ENCODE measurements at places on chromosomes 4 and X. TPM values are rescaled to one million over a fixed set of nuclear protein-coding genes. Genes with fewer than 3 reads are reported as not detected.
A peak's percentile ranks its signal among the peaks of the same experiment; 100 is the strongest.

GRCh38 chr4:157226601-157227000 lies 6.1 kb downstream of the GRIA2 start:
- DNase-seq, result no peak

DNA sequence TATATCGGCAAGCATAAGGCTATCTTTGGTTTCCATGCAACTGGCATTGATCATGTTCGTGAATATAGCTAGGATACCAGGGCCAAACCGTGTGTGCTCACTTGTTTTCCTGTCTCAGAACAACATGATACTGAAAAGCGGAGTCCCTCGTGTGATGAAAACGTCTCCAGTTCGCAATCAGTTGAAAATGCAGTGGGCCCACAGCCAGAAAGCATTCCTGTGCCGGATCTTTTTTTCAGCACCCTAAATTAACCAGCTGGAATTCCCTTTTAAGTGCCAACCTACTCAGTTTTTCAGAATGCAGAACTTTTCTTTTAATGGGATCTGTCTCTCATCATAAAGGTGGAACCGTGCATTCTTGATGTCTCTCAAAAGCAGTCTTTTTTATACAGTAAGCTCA lies 130.8 kb upstream of the FRG1 start:
- DNase-seq, result no peak

DNA sequence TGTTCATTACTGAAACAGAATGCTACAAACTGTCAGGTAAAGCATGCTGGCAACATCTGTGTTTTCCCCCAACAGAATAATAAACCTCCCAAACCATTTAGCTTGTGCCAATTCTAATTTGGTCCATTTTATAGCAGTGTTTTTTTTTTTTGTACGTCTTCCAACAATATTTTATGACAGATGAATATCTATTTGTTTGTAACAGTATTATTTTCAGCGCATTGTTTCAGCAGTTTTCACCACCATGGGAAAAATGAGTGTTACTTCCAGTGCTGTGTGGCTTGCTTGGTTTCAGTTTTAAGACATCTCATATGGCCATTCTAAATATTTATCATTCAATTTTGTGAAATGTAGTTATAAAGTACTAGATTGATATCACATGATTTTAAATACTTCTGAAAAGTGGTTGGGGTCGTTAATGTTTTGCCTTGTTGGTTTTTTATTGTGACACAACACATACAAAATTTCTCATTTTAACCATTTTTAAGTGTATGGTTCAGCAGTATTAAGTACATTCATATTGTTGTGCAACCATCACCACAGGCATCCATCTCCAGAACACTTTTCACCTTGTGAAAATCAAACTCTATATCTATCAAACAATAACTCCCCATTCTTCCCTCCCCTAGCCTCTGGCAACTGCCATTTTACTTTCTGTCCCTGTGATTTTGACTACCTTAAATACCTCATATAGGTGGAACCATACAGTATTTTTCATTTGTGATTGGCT lies 25.6 kb upstream of the TBC1D19 start:
- DNase-seq, result no peak

DNA sequence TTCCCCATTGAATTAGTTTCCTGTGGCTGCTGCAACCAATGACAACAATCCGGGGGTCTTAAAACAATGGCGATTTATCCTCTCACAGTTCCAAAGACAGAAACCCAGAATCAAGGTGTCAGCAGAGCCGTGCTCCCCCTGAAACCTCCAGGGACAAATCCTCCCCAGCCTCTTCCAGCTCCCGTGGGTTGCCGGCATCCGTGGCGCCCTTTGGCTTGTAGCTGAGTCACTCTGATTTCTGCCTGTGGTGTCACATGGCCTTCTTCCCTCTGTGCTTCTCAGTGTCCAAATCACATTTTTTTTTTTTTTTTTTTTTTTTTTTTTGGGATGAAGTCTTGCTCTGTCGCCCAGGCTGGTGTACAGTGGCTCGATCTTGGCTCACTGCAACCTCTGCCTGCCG lies 64.5 kb upstream of the STX18 start:
- DNase-seq, result no peak

DNA sequence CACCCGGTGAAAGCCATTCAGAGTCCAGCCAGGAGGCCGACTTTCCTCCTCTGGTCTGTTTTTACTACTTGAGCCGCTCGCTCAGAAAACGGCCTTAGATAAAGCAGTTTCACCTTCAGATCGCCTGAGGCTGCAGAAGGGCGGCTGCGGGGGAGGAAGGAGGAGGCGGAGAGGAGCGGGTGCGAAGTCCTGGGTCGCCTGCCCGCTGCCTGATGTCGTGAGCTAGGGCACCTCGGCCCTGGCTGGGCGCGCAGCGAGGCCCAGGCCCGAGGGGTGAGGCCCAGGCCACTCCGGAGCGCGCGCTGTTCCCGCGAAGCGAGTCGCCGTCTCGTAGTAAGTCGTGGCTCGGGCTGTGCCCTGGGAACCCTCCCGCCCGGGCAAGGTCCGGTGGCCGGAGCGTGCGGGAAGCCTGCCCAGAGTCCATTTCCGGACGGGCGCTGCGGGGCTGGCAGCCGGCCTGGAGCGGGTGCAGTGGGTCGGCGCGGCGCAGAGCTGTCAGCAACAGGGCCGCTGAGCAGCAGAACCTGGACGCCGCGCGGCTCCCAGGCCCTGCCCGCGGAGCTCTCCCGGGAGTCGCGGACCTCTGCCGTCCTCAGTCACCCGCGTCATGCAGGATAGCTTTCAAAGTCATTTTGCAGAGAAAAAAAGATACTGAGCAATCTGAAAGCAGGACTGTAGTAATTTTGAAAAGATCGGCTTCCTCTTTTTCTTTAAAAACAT lies 18.6 kb downstream of the TRIM2 start:
- peak; percentile 68 for DNase-seq

DNA sequence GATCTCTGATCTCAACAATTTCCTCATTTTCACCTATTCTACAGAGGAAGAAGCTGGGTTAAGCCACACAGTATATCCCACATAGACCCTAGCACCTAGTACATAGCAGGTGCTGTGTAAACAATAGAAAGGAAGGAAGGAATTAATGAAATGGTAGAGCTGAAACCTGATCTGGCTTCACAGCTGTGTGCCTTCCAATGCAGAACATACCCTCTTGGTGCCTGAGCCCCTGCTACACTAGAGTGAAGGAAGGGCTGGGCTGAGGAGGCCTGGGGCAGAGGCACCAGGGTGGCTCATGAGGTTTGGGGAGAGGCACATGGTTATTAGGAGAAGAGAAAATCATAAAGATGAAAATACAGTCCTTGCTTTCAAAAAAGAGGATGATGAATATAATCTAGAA lies 21.3 kb downstream of the LRRC66 start:
- DNase-seq, result no peak

DNA sequence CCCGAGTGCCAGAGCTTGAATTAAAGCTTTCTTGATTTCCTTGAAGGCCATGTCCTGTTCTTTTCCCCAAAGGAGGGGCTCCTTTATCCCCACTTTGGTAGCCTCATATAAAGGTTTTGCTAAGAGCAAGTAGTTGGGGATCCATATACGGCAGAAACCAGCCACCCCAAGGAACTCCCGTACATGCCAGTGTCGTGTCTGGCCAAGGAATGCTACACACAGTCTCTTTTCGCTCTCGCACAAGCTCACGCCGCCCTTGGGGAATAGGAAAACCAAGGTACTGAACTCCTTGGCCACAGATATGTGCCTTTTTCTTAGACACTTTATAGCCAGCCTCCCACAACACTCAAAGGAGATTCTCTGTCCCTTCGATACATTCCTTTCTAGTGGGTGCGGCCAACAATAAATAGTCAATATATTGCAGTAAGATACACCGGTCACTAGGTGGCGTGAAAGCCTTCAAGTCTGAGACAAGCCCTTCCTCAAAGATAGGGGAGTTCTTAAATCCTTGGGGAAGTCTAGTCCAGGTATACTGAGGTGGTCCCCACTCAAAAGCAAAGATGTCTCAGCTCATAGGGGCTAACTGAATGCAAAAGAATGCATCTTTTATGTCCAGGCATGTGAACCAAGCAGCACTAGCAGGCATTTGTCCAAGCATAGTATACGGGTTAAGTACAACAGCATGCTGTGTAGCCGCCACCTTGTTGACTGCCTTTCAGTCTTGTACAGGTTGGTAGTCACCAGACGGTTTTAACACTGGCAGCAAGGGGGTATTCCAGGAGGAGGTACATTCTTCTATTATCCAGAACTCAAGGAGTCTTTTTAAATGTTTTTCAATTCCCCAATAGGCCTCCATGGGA lies 57.8 kb upstream of the XAGE1B start:
- DNase-seq, result no peak

- no peak for DNase-seq
Measured at GRCh38 chr4:179048839-179049453, 1606.7 kb upstream of the AGA start.

DNA sequence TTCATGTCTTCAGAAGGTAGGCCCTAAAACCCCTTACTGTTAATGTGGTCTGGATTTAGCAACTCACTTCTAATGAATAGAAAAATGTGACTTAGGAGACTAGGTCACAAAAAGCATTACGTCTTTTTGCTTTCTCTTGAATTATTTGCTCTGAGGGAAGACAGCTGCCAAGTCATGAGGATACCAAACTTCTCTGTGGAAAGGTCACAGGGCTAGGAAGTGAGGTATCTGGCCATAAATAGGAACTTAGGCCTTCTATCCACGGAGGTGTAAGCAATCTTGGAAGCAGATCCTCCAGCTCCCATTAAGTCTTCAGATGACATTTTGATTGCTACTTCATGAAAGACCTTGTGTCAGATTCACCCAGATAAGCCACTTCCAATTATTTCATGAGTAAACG lies 120.6 kb downstream of the JADE1 start:
- no peak for DNase-seq

DNA sequence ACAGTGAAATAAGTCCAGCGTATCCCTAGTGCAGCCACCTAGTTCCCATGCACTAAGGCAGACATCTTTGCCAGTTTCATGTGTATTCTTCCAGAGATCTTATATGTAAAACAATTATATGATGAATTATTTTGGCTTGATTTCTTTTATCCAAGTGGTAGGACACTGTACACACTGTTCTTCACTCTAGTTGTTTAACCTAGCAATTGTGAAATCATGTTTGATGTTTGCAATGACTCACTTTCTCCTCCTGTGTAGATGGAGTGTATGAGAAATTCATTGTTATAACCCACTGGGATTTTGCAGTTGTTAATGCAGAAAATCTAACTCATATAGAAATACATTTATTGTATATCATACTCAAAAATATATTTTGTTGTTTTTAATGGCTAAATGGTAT lies 17.5 kb upstream of the TBC1D1 start:
- DNase-seq, result no peak

- DNase-seq, result no peak
Measured at GRCh38 chrX:118861338-118861737, 37.7 kb downstream of the ZCCHC12 start.

GRCh38 chrX:13569479-13570260 lies at the start of gene EGFL6:
EGFL6 (plus strand) TSS chrX:13569601; CDS start chrX:13569862, 261 bp downstream.
- DNase-seq, result no peak

GRCh38 chr4:153362184-153362583 lies 17.7 kb downstream of the MND1 start:
- no peak for DNase-seq

GRCh38 chrX:136261321-136261720 lies 10.1 kb upstream of the MAP7D3 start:
- DNase-seq, result no peak

- no peak for DNase-seq
Measured at GRCh38 chrX:10120331-10120730, 36.4 kb upstream of the CLCN4 start.

DNA sequence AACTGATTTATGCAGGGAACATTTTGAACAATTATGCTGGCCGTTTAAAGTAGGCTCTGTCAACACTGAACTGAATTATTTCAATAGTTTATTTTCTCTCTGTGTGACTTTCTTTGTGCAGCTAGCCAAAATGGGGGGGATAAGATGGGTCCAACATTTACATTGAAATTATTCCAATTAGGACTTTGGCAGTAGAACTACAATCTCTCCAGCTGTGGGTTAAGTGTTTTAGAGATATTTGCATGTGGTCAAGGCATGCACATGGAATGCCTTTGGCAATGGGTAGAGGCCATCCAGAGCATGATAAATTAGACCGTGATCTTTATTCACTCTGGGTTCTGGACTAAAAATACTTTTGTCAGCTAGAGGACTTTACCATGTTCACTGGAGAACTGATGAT lies 107.9 kb upstream of the ELOVL6 start:
- no peak for DNase-seq

- DNase-seq, result no peak
Measured at GRCh38 chr4:110733901-110734300, 111.0 kb upstream of the PITX2 start.

DNA sequence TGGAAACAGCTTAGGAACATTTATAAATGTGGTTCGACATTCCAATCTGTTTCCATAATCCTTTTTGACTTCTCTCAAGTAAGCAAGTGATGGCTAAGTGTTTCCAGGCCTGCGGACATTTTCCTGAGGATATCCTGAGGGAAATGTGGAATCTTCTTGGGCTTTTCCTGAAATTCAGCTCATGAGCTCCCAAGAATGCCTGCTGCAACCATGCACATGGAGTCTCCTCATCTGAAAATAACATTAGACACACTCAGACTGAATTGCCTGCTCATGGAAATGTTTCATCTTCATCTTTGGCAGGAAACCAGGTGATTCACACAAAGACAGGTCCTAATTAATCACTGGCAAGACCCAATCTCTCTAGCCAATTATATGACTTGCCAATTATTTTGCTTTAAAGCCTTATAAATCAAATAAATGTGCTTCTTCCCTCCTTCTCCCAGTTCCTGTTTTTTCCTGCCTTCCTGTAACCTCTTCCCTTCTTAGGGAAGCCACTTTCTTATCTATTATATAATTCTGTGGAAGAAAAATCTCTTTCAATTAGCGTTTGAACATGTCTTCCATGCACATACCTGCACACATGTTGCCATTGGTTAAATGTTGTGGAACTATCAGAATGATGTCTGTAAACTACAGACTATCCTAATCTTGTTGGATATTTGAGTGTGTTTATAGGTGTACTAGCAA lies 104.6 kb upstream of the MXRA5 start:
- DNase-seq, result no peak

- no peak for DNase-seq
Measured at GRCh38 chr4:109334129-109335105, 32.0 kb upstream of the COL25A1 start.

DNA sequence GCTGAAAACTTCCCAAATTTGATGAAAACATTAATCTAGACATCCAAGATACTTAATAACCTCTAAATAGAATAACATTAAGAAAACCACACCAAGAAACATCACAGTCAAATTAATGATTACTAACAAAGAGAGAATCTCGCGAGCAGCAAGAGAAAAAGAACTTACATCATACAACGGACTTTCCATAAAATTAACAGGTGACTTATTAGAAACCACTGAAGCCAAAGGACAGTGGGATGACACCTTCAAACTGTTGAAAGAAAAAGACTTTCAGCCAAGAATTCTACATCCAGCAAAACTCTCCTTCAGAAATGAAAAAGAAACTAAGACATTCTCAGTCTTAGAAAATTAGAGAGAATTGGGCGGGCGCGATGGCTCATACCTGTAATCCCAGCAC lies 232.0 kb downstream of the SNCA start:
- no peak for DNase-seq

GRCh38 chr4:152961014-152961772 lies 25.1 kb downstream of the FHDC1 start:
- no peak for DNase-seq

GRCh38 chr4:160238790-160239189 lies 1135.9 kb downstream of the RAPGEF2 start:
- DNase-seq, result no peak

The KLHL8 gene
- 26.6 TPM for polyA plus RNA-seq

The HSFX3 gene
- not detected for polyA plus RNA-seq

The HMX1 gene
- polyA plus RNA-seq, result not detected

The GABRG1 gene
- under 0.01 TPM for polyA plus RNA-seq

The AASDH gene
- polyA plus RNA-seq, result 2.1 TPM

The DGKK gene
- not detected for polyA plus RNA-seq

The HPGDS gene
- 0.32 TPM for polyA plus RNA-seq

The FMR1NB gene
- polyA plus RNA-seq, result not detected

The CYLC1 gene
- polyA plus RNA-seq, result not detected

The PF4V1 gene
- not detected for polyA plus RNA-seq

The MAGEA2B gene
- not detected for polyA plus RNA-seq
